ENCODE measurements at places on chromosomes 7 and 10. TPM values are rescaled to one million over a fixed set of nuclear protein-coding genes. Genes with fewer than 3 reads are reported as not detected.

The PDE6C gene
- total RNA-seq = not detected

The RPEL1 gene
- total RNA-seq = not detected

The PTPRE gene
- total RNA-seq = 41.8 TPM

The SEC61G gene
- total RNA-seq = 168 TPM

The EBF3 gene
- not detected for total RNA-seq

GRCh38 chr10:121860810-121861209, 67.0 kb downstream of the ATE1 start:
- no peaks in the 10 kb centered on the region for H3K4me1 ChIP-seq
- H3K27me3 ChIP-seq = no peaks in the 10 kb centered on the region
- no peak overlapping the region for H3K4me3 ChIP-seq
- H3K27ac ChIP-seq = no peak overlapping the region
- DNase-seq = no peak
- peaks cover 17% of the 10 kb centered on the region for H3K36me3 ChIP-seq

- no peak for DNase-seq
- peaks cover 19% of the 10 kb centered on the region for H3K36me3 ChIP-seq
- H3K27ac ChIP-seq = no peak overlapping the region
- H3K4me3 ChIP-seq = no peak overlapping the region
Observed at GRCh38 chr10:27525819-27526218, 21.7 kb downstream of the RAB18 start.

GRCh38 chr10:29032169-29032568, 256.7 kb upstream of the LYZL1 start:
- peaks cover 2% of the 10 kb centered on the region for H3K27me3 ChIP-seq
- no peak overlapping the region for H3K4me3 ChIP-seq
- H3K4me1 ChIP-seq = no peaks in the 10 kb centered on the region
- no peaks in the 10 kb centered on the region for H3K36me3 ChIP-seq

GRCh38 chr7:133654547-133654946, 401.7 kb downstream of the EXOC4 start:
- H3K4me1 ChIP-seq = no peaks in the 10 kb centered on the region
- DNase-seq = no peak
- H3K4me3 ChIP-seq = no peak overlapping the region
- H3K27me3 ChIP-seq = no peaks in the 10 kb centered on the region

DNA sequence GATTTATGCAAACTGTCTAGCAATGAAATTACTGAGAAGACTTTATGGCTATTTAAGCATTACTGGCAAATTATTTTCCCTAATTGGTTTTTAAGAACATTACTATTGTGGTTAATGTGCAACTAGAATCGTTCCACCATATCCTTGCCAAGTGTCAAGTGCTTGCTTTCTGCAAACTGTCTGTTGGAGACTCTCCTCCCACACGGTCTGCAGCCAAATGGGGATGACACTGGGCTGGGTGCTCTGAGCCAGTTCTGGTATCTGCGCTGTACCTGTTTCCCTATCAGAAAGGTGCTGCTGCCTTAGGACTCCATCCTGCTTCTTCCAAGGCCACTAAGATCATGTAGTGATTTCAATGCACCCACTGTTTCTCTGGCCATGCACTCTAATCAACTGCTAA, 110.4 kb downstream of the RAMP3 start:
- no peaks in the 10 kb centered on the region for H3K36me3 ChIP-seq
- peaks cover 11% of the 10 kb centered on the region for H3K27me3 ChIP-seq
- no peak for DNase-seq
- H3K4me3 ChIP-seq = no peak overlapping the region
- H3K4me1 ChIP-seq = no peaks in the 10 kb centered on the region

- H3K4me3 ChIP-seq = no peak overlapping the region
- no peaks in the 10 kb centered on the region for H3K36me3 ChIP-seq
- no peak overlapping the region for H3K27ac ChIP-seq
Observed at GRCh38 chr7:26141077-26141476, 10.9 kb upstream of the NFE2L3 start.

DNA sequence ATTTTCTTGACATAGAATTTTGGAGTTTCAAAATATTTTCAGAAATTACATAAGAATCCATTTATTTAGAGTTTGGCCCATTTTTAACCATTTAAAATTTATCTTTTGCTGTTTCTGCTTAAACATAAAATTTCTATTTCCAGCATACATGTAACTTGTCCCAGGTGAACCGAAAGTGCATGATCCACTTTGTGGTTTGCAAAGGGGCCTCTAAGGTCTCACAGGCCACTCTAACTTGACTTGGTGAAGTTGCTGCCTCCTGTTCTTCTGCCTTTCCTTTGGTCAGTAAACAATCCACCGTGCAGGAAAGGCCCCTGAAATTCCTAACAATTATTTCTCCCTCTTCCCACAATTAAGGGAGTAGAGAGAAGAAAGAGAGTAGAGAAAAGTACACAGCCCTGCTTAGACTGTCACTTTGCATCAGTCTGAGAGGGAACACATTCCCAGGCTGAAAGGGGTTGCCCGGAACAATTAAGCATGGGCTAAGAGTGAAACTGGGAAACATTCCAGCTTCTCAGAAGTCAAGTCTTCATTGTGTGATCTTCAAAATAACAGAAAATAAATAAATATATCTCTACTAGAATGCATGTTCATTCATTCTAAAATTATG, 79.5 kb upstream of the SEMA3A start:
- no peak overlapping the region for H3K4me3 ChIP-seq
- no peaks in the 10 kb centered on the region for H3K4me1 ChIP-seq
- no peaks in the 10 kb centered on the region for H3K36me3 ChIP-seq
- H3K27me3 ChIP-seq = no peaks in the 10 kb centered on the region
- DNase-seq = no peak
- no peak overlapping the region for H3K27ac ChIP-seq

DNA sequence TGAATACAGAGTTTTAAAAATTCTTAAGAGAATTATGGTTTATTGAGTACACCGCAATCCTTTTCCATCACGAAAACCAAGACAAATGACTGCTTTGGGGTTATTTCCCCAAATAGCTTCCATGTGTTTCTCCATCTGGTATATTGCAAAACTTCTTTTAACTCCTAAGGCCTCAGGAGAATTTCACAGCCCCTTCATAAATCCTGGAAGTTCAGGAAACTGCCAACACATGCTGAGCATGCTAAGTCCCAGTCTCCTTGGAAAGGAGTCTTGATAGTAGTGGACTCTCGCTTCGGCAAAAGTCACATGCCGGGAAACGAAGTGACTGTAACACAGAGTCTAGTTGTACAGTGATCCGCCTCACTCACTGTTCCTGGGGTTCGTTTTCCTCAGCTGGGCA, 88.1 kb upstream of the RSU1 start:
- H3K36me3 ChIP-seq = no peaks in the 10 kb centered on the region
- peaks cover 9% of the 10 kb centered on the region for H3K27me3 ChIP-seq
- no peak overlapping the region for H3K27ac ChIP-seq
- H3K4me3 ChIP-seq = no peak overlapping the region
- H3K4me1 ChIP-seq = peaks cover 9% of the 10 kb centered on the region

DNA sequence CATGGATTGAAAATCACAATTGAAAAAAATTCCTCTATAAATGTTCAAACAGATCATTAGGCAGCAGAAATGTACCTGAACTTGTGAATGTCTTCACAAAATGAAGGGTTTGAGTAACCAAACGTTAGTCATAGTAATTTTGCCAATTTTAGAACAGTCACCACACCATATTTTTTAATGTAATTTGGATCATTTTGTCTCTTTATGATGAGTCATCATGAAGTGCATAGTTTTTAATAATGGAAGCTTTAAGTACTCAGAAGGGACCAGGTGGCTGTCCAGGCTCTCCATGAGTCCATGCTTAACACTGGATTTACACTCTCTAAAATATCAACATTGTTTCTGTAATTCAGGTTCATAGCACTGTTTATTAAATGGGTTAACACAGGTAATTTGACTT, 219.2 kb downstream of the ETV1 start:
- no peak overlapping the region for H3K27ac ChIP-seq
- H3K4me1 ChIP-seq = no peaks in the 10 kb centered on the region
- no peak for DNase-seq
- no peak overlapping the region for H3K4me3 ChIP-seq

GRCh38 chr7:20784388-20785156, 2.1 kb downstream of the SP8 start:
- peaks cover 21% of the 10 kb centered on the region for H3K4me1 ChIP-seq
- H3K27ac ChIP-seq = no peak overlapping the region
- no peak overlapping the region for H3K4me3 ChIP-seq
- peaks cover 4% of the 10 kb centered on the region for H3K36me3 ChIP-seq
- peaks cover 74% of the 10 kb centered on the region for H3K27me3 ChIP-seq

DNA sequence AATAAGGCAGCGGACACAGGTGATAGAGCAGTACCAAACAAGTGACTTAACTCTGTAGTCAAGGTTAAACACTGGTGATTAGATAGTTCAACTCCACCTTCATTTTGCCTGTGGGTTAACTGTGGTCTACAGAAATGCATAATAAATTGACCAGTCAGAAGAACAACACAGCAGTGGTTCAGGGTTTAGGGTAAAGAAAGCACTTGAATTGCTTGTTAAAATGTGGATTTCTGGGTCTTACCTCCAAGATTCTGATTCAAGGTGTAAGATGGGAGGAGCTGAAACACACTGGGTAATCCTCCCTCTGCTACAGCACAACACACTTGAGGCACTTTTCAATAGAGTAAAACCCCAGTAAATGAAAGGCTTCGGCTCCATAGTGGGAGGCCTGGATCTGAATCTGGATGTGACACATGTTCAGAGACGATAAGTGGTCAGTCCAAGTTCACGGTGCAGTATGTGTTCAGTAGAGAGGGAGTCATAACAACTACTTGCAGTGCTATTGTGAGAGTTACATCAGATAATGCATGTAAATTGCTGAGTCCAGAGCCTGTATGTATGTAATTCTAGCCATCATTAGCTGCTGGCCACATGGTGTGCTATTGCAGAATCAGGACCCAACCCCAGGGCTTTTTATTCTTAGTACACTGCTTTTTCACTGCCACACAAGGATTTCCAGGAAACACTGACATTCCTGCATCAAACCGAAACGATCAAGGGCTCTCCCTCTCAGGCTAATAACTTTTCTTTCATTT, 141.7 kb downstream of the SORCS1 start:
- no peaks in the 10 kb centered on the region for H3K27me3 ChIP-seq
- H3K4me1 ChIP-seq = no peaks in the 10 kb centered on the region
- H3K27ac ChIP-seq = no peak overlapping the region
- DNase-seq = no peak
- H3K4me3 ChIP-seq = no peak overlapping the region

GRCh38 chr7:816751-817671, 15.3 kb upstream of the SUN1 start:
- H3K4me3 ChIP-seq = peak overlapping the region; percentile 96
- DNase-seq = peak; percentile 17
- H3K27me3 ChIP-seq = peaks cover 17% of the 10 kb centered on the region
- H3K36me3 ChIP-seq = peaks cover 18% of the 10 kb centered on the region
- peak overlapping the region; percentile 86 for H3K27ac ChIP-seq
- peaks cover 52% of the 10 kb centered on the region for H3K4me1 ChIP-seq

- H3K27me3 ChIP-seq = peaks cover 5% of the 10 kb centered on the region
- no peak overlapping the region for H3K27ac ChIP-seq
- peaks cover 2% of the 10 kb centered on the region for H3K36me3 ChIP-seq
- no peak for DNase-seq
Observed at GRCh38 chr10:80371467-80371866, 14.9 kb downstream of the DYDC2 start.

GRCh38 chr10:116870949-116871348, 21.6 kb downstream of the ENO4 start:
- no peaks in the 10 kb centered on the region for H3K4me1 ChIP-seq
- H3K27ac ChIP-seq = no peak overlapping the region
- H3K27me3 ChIP-seq = no peaks in the 10 kb centered on the region
- no peak overlapping the region for H3K4me3 ChIP-seq
- no peak for DNase-seq

DNA sequence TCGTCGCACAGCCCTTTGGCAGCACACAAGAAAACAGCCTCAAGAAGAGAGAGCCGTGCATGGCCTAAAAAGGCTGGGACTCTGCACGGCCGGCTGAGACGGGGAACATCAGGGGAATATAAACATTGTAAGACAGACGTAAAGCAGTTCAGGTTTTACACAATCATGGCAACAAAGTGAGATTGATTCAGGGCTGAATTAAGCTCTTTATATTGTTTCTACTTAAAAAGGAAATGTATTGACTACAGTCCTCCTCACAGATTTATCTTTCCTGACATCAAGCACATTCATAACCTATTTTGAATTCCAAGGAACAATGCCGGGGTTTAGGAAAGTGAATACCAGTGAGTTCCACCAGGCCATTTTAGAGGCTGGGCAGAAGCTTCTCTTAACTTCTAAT, 25.2 kb downstream of the SORBS1 start:
- H3K27ac ChIP-seq = no peak overlapping the region
- H3K4me3 ChIP-seq = no peak overlapping the region
- DNase-seq = no peak
- H3K4me1 ChIP-seq = no peaks in the 10 kb centered on the region
- no peaks in the 10 kb centered on the region for H3K36me3 ChIP-seq

Measured in activated T-helper 1 cell treated with anti-CD3 and anti-CD28 coated beads, Interleukin-12 subunit alpha, Interleukin-12 subunit beta, Interleukin-2, Interleukin-4 antibody, amounts not matched to agents 30 ng/mL and 10 ng/mL and 1 ng/mL, durations not matched to agents 14 hours and 24 hours and 36 hours (primary cell).